G401 (cell line): ENCODE measurements at places on chromosomes 4 and X.

GRCh38 chr4:30718641-30719453, 1.3 kb upstream of the PCDH7 start:
- no peak for DNase-seq

DNA sequence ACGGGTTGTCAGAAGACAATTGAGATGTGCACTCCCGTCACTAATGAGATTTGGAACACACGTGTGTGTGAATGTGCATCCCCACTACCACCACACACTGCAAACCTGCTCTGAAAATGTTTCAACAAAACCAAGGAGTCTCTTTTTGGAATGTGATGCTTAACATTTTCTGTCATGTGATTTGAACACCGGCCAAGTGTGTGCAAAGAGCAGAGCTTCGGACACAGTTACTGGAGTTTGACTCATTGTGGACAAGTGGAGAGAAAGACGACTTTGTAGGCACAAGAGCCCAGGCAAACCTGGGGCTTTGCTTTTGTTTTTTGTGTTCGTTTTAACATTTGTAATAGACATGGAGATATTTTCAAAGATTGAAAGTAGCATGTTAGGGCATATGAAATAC, 49.2 kb downstream of the CCKAR start:
- peak; percentile 13 for DNase-seq

GRCh38 chr4:835148-836002, 9.4 kb upstream of the CPLX1 start:
- DNase-seq = peak; percentile 35

DNA sequence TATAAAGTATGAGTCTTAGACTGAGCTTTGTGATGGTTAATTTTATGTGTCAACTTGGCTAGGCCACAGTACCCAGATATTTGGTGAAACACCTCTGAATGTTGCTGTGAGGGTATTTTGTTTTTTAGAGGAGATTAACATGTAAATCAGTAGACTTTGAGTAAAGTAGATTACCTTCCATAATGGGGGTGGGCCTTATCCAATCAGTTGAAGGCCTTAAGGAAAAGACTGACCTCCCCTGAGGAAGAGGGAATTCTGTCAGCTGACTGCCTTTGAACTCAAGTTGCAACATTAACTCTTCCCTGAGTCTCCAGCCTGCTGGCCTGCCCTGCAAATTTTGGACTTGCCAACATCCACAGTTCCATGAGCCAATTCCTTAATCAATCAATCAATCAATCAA, 66.0 kb downstream of the PLAC1 start:
- DNase-seq = no peak

DNA sequence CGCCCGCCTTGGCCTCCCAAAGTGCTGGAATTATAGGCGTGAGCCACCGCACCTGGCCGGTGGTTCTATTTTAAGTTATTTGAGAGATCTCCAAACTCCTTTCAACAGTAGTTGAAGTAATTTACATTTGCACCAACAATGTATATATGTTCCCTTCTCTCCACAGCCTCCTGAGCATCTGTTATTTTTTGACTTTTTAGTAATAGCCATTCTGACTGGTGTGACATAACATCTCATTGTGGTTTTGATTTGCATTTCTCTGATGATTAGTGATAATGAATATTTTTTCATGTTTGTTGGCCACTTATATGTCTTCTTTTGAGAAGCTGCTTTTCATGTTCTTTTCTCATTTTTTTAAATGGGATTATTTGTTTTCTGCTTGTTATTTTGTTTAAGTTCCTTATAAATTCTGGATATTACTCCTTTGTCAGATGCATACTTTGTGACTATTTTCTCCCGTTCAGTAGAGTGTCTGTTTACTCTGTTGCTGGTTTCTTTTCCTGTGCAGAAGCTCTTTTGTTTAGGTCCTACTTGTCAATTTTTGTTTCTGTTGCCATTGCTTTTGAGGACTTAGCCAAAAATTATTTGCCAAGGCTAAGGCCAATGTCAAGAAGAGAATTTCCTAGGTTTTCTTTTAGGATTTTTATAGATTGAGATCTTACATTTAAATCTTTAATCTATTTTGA, 213.2 kb downstream of the ARHGAP24 start:
- DNase-seq = no peak

DNA sequence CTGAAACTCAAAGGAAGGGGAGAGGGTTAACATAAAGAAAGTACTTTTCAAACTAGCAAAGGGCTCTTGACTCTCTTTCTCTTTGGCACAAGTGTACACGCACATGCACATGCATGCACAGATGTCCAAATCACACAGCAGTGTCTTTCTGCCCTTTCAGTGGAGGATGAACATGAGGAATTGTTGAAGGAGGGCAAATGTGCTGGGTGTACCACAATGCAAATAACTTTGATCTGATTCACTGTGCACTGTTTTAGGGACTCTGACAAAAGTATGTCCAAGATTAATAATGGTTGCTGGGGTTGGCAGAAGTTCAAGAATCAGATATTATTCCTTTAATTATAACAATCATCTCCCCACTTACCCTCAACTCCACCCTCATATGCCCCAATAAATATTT, 93.8 kb downstream of the GPC4 start:
- no peak for DNase-seq

- peak; percentile 92 for DNase-seq
Observed at GRCh38 chr4:47485047-47485692, at the start of gene ATP10D. ATP10D (plus strand) TSS chr4:47485275; CDS start chr4:47512541, 27,266 bp downstream.

DNA sequence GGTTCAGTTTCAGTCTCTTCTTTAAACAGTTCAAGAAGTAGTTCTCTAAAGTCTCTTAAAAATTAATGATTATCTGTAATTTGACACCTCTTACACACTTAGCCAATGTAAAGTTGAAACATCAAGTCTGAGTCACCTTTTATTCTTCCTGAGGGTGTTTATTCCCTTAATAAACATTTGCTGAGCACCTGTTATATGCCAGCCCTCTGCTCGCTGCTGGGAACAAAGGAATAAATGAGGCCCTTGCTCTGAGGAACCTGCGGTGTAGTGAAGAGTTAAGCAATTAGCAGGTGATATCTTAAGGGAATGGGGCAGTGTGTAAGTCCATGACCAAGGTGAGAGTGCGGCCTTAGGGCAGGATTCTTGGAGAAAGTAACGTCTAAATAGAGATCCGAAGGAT, 5.2 kb upstream of the NDNF start:
- DNase-seq = no peak

DNA sequence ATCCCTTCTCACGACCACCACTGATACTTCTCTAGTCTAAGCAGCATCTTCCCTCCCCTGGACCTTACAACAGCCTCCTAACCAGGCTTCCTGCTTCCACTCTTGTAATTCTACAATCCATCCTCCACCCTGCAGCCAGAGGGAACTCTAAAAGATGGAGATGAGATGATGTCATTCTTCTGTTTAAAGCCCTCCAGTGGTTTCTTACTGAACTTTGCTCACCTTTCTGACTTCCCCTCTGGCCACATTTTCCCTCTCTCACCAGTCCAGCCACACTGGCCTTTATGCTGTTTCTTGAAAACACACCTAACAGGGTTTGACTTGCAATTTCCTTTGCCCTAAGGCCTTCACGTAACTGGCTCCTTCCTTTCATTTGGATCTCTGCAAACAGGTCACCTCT, 191.4 kb upstream of the NHS start:
- DNase-seq = no peak

GRCh38 chrX:80014141-80014940, at the start of gene TBX22:
TBX22 (plus strand) TSS chrX:80014753; CDS start chrX:80022270, 7,517 bp downstream.
- DNase-seq = no peak

DNA sequence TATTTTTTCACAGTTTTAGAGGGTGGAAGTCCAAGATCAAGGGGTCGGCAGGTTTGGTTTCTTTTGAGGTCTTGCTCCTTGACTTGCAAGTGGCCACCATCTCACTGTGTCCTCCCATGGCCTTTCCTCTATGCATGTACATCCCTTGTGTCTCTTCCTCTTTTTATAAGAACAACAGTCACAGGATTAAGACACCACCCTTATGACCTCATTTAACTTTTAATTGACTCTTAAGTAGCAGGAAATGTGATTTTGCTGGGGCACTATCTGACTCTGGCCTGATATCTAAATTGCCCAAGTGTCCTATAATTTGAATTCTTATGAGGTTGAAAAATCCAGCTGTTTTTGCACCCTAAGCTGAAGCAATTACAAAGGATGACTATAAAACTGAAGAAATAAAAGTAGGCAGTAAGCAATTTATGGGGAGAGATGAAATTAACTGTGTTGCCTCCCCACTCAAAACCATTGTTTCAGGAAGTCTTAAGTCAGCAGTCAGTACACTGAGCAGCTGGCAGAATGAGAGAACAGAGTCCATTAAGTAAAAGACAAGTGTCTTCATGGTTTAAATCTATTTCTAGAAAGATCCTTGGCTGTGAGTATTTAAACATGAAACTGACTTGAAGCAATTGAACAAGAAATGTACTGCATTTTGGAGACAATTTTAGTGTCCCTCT, 601.3 kb downstream of the SPRY1 start:
- no peak for DNase-seq

- no peak for DNase-seq
Observed at GRCh38 chr4:71126719-71127118, 133.3 kb downstream of the DCK start.

DNA sequence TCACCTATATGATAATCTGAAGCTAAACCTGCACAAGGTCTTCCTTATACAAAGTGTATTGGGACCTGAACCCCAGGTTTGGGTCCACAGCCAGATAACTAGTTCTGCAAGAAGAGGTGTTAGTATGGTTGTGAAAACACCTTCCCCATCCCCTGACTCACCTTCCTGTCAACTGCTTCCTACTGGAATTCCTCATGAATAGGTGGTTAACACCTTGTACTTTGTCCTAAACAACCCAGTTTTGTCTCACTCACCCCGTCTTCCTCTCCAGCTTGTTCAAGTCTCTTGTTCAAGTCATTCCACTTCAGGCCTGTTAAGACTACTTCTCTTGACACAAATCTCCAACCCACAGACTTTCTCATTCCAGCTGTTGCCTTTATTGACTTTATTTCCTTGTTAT, 45.5 kb downstream of the CCNG2 start:
- DNase-seq = no peak

GRCh38 chr4:47662975-47663374, 174.9 kb downstream of the CORIN start:
- DNase-seq = no peak

DNA sequence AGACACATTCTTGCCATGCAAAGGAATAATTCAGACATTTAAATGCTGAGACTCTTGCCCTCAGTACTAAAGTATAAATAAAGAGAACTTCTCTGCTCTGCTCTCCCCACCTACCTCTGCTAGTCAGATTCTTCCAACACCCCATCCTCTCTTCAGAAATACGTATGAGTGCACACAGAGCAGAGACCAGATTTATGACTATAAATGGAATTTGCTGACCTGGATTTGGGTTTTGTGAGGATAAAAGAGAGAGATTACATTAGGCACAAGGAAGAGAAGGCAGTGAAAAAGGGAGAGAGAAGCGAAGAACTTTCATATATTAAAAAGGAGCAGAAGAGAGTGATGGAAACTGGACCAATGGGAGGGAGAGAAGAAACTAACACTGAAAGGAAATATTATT, 87.6 kb upstream of the EXOC1L start:
- no peak for DNase-seq

- DNase-seq = no peak
Observed at GRCh38 chr4:8338351-8338961, 68.9 kb downstream of the HTRA3 start.

DNA sequence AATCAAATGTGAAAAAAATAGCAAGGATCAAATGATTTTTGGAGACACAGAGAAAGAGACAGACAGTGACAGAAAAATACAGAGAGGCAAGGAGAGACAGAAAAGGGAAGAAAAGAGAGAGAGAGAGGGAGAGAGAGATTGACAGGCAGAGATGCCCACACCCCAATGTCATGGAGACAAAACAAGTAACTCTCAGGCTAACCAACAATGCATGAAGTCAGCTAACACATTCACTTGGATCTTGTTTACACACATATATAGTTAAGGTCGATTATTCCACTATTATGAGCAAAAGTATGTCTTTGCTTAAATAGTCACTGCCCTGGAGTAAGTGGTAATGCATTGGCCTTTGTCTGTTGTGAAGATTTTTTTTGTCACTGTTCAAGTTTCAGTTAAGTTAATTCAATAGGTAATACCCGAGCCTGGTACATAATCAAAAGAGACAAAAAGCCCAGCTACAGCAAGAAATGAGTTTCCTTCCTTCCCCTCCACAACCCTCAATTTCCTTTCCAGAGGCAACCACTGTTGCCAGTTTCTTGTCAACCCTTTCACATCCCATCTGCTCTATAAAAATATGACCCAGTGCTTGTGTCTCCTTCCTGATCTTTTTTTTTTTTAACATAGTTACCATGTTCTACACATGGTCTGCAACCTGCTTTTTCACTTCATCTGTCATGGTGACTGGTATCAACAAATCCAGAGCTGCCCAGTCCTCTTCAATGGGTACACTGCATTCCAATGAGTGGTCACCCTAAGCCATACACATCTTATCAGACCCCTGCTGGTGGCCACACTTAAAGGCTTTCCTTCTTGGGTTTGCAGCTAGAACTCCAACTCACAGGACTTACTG, 52.1 kb downstream of the PROM1 start:
- no peak for DNase-seq

DNA sequence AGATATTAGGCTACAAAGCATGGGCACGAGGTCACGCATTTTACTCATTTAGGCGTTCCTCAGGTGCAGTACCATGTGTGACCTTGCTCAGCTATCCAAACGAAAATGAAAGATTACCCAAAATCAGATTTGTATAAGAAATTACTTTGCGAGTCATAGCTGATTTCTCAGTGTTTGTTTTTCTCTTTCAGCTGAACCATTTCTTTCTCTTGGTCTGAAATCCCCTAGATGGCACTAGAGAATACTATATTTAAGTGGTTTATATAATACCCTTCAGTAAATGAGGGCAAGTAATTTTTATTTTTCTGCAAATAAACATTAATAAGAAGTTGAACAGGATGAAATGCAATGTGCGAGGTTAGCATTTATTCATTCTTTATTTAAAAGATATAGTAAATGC, 496.6 kb downstream of the STIM2 start:
- peak; percentile 8 for DNase-seq

- DNase-seq = no peak
Observed at GRCh38 chr4:48498895-48499294, 8.8 kb downstream of the ZAR1 start.

- DNase-seq = no peak
Observed at GRCh38 chr4:35604252-35604651, 640.1 kb downstream of the ARAP2 start.

- no peak for DNase-seq
Observed at GRCh38 chr4:114272226-114272625, 292.8 kb upstream of the ARSJ start.

GRCh38 chrX:18390941-18391538, 34.4 kb upstream of the CDKL5 start:
- DNase-seq = peak; percentile 72

- no peak for DNase-seq
Observed at GRCh38 chr4:142824368-142824767, 21.7 kb downstream of the INPP4B start.

DNA sequence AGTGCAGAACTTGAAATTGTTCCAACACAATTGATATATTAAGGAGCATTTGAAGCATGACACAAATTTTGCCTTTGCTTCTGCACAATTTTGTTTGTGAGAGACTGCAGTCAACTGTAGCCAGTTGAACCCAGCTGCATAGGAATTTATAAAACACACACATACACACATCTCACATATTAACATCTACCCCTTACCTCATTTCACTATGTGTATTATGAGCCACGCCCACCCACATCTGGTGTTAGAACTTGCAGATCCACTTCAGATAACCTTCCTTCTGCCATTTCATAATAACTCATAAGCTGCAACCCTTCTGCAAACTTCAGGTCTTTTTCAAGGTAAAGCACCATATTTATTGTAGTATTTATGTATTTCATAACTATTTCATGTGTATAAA, 188.1 kb upstream of the WDFY3 start:
- no peak for DNase-seq

GRCh38 chrX:49157194-49157593, 5.4 kb upstream of the MAGIX start:
- no peak for DNase-seq
